Dermis blood vessel endothelial cell (primary cell): ENCODE measurements at places on chromosomes 13 and 19. TPM values are rescaled to one million over a fixed set of nuclear protein-coding genes. Genes with fewer than 3 reads are reported as not detected.

DNA sequence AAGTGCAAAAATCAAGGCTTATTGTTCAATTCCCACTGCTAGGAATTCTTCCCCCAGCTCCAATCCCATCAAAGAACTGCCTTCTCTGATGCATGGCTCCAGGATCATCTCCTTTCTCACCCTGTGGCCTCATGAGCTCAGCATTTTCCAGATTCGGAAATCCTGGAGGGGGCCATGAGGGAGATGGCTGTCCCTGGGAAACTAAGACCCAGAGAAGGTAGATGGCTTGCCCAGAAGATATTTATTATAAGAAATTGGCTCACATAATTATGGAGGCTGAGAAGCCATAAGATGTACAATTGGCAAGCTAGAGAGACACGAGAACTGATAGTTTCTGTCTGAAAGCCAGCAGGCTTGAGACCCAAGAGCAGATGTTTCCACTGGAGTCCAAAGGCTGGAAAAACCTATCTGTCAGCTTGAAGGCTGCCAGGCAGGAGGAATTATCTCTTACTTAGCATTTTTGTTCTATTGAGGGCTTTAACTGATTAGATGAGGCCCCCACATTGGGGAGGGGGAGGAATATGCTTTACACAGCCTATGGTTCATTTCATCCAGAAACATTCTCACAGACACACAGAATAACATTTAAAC is 58.6 kb downstream of the GADD45B start:
- DNase-seq = no peak

MTMR6 gene
- total RNA-seq = 24.0 and 30.0 TPM in 2 replicates

KCNC3 gene
- total RNA-seq = 0.51 TPM in 2 replicates

GRCh38 chr13:51746802-51747201 is 57.2 kb downstream of the DHRS12 start:
- no peak for DNase-seq
